ENCODE measurements at places on chromosomes 16 and 17. TPM values are rescaled to one million over a fixed set of nuclear protein-coding genes. Genes with fewer than 3 reads are reported as not detected.

The SOCS7 gene
- total RNA-seq = 19.6 TPM

The KRTAP17-1 gene
- total RNA-seq = not detected

The ERN2 gene
- not detected for total RNA-seq

The SLFN12L gene
- total RNA-seq = 1.00 TPM

The ATP5PD gene
- 264 TPM for total RNA-seq

The BRIP1 gene
- 11.7 TPM for total RNA-seq

The TPSD1 gene
- total RNA-seq = not detected

The RAB26 gene
- total RNA-seq = 0.31 TPM

The ACE gene
- 0.34 TPM for total RNA-seq

The CSH2 gene
- total RNA-seq = not detected

The HSD17B2 gene
- not detected for total RNA-seq

The MTSS2 gene
- total RNA-seq = 65.8 TPM

The ZFP3 gene
- 0.93 TPM for total RNA-seq

The ZNF423 gene
- 0.33 TPM for total RNA-seq

The UBB gene
- total RNA-seq = 2,345 TPM

The DPEP1 gene
- not detected for total RNA-seq

The CDH1 gene
- 62.6 TPM for total RNA-seq

The ERN1 gene
- total RNA-seq = 5.6 TPM

The SAMD14 gene
- total RNA-seq = 0.15 TPM

The IRX6 gene
- 2.8 TPM for total RNA-seq

The TRPV3 gene
- total RNA-seq = 1.3 TPM

The ZP2 gene
- not detected for total RNA-seq

The KRTAP4-4 gene
- total RNA-seq = not detected

All from melanocyte of skin (primary cell).